ENCODE measurements at places on chromosomes 4 and X. TPM values are rescaled to one million over a fixed set of nuclear protein-coding genes. Genes with fewer than 3 reads are reported as not detected.

DNA sequence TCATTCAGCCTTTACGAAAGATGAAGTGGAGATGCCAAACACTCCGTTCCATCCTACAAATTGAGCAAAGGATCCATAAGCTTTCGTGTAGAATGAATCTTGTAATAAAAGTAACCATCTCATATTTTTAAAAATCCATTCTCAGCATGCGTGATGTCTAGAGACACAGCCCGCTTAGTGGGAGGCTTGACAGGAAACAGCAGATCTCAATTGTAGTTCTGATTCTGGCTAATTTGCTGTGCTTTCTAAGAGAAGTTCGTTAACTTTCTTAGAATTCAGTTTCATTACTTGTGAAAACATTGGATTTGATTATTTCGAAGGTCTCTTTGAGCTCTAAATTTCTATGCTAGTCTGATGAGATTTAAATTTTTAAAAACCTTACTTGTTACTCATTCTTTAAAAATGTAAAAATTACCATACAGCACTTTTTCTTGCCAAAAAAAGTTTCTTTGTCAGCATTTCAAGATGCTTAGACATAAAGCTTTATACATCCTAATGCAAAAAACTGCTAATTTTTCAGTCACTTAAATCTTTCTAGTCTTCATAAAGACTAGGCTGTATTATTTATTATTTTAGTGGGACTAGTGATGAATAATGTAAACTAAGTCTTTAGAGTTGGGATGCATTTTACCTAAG lies 66.9 kb upstream of the NEIL3 start:
- H3K4me3 ChIP-seq: no peak overlapping the region
- no peaks in the 10 kb centered on the region for H3K4me1 ChIP-seq
- H3K27me3 ChIP-seq: no peaks in the 10 kb centered on the region
- H3K27ac ChIP-seq: no peak overlapping the region
- DNase-seq: no peak

DNA sequence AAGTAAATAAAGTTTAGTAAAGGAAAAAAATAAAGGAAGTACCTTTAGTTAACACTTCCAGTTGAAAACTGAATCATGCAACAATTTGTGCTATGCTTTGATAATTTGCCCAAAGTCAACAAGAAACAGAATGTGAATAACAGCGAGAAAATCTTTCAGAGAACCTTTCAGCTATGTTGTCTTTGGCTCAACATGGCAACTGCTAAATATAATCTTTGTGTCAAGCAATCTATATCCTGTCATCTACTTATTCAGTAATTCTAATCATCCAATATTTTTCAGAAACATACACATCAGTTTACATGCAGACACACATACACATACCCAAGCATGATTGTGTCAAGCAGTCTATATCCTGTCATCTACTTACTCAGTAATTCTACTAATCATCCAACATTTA lies 136.0 kb upstream of the PABPC4L start:
- no peaks in the 10 kb centered on the region for H3K4me1 ChIP-seq
- H3K27me3 ChIP-seq: no peaks in the 10 kb centered on the region
- no peaks in the 10 kb centered on the region for H3K36me3 ChIP-seq
- H3K4me3 ChIP-seq: no peak overlapping the region
- no peak overlapping the region for H3K27ac ChIP-seq

USP26 gene
- not detected for total RNA-seq

SRPX2 gene
- total RNA-seq: 33.9 TPM

MAGEA12 gene
- not detected for total RNA-seq

DNA sequence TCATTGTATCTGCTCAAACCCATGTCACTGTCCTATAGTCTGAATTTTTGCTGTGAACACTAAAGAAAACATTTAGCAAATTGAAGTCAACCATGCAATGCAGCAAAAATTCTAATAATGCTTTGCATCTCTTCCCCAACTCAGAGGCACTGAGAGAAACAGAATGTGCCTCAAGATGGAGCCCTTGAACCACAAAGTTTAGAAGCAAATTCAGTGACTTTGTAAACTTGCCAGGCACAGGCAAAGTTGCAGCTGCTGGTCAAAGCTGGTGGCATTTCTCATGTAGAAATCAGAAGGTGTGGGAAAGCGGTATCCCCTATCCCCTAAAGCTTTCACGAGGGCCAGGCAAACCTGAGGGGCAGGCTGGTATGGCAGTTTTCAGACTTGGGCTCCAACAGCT lies 121.7 kb upstream of the DIPK2B start:
- no peak overlapping the region for H3K4me3 ChIP-seq
- no peaks in the 10 kb centered on the region for H3K36me3 ChIP-seq
- peak; percentile 45 for DNase-seq
- H3K27me3 ChIP-seq: no peaks in the 10 kb centered on the region
- no peak overlapping the region for H3K27ac ChIP-seq
- H3K4me1 ChIP-seq: no peaks in the 10 kb centered on the region
